ENCODE measurements at places on chromosomes 12 and 14. TPM values are rescaled to one million over a fixed set of nuclear protein-coding genes. Genes with fewer than 3 reads are reported as not detected.
A peak's percentile ranks its signal among the peaks of the same experiment; 100 is the strongest.

The ANG gene
- 1.1 TPM for total RNA-seq

The PRKD1 gene
- total RNA-seq: not detected

The SERPINA9 gene
- not detected for total RNA-seq

The SPTB gene
- total RNA-seq: not detected

DNA sequence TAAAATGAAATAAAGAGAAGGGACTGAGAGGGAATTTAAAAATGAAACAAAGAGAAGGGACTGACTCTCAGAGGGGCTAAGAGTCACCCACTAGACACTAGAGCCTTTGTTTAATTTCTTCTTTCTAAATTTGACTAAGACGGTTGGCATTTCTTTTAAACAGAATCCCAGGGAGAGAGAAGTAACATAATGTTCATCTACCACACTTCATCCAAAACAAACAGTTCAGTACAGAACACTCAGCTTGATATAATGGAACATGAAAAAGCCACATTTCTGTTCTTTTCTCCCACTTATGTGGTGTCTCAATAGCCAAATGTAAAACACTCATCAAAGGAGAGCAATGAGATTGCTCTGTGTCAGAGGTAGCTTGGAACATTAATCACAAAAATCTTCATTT is 10.1 kb upstream of the NT5DC3 start:
- peaks cover 10% of the 10 kb centered on the region for H3K27me3 ChIP-seq
- no peaks in the 10 kb centered on the region for H3K4me1 ChIP-seq
- H3K36me3 ChIP-seq: no peaks in the 10 kb centered on the region

DNA sequence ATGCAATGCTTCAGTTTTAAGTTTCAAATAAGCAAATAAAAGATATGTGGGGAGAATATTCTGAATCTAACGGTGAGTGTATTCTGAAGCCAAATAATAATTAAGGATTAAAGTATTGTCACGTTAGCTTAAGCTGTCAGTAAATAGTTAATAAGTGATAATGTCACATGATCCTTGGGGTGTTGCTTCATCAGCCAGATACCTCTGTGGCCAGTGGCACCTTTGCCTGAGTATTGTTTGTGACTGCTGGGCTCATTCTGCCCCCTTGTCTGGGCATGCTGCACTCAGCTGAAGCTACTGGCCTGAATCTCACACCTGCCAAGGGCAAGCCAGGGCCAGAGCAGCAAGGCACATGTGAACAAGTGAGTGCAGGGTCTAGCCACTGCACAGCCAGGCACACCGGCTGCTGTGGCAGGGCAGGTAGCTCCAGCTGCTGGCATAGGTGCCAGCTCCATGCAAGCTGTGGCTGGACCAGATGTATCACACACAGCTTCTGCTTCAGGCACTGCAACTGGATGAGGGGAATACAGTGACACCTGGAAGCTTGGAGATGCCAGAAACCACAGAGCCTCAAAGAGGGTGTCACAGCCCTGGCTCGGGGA is 739.7 kb downstream of the SLC6A15 start:
- H3K27me3 ChIP-seq: no peaks in the 10 kb centered on the region
- H3K27ac ChIP-seq: no peak overlapping the region
- H3K4me3 ChIP-seq: no peak overlapping the region
- H3K4me1 ChIP-seq: no peaks in the 10 kb centered on the region
- no peak for DNase-seq

The SMIM41 gene
- total RNA-seq: not detected

- DNase-seq: no peak
- no peak overlapping the region for H3K27ac ChIP-seq
- peaks cover 2% of the 10 kb centered on the region for H3K27me3 ChIP-seq
- H3K4me1 ChIP-seq: no peaks in the 10 kb centered on the region
- no peaks in the 10 kb centered on the region for H3K36me3 ChIP-seq
These were observed 23.2 kb upstream of the APOF start for GRCh38 chr12:56385873-56386272.

GRCh38 chr12:4451694-4452093 is 6.1 kb upstream of the FGF6 start:
- H3K36me3 ChIP-seq: peaks cover 2% of the 10 kb centered on the region
- H3K4me1 ChIP-seq: no peaks in the 10 kb centered on the region
- no peak overlapping the region for H3K4me3 ChIP-seq
- H3K27me3 ChIP-seq: peaks cover 16% of the 10 kb centered on the region
- no peak for DNase-seq
- no peak overlapping the region for H3K27ac ChIP-seq

- H3K4me3 ChIP-seq: peak overlapping the region; percentile 99
- no peaks in the 10 kb centered on the region for H3K27me3 ChIP-seq
- peaks cover 50% of the 10 kb centered on the region for H3K36me3 ChIP-seq
- H3K4me1 ChIP-seq: peaks cover 51% of the 10 kb centered on the region
- DNase-seq: no peak
- peak overlapping the region; percentile 99 for H3K27ac ChIP-seq
These were observed 1.2 kb downstream of the KANSL2 start for GRCh38 chr12:48680861-48681260.

- H3K27me3 ChIP-seq: peaks cover 12% of the 10 kb centered on the region
These were observed 83.3 kb upstream of the SLC38A4 start for GRCh38 chr12:46908936-46909635.

GRCh38 chr12:116380108-116380507 is 102.6 kb upstream of the MED13L start:
- peaks cover 8% of the 10 kb centered on the region for H3K4me1 ChIP-seq
- peaks cover 5% of the 10 kb centered on the region for H3K27me3 ChIP-seq
- DNase-seq: no peak
- H3K27ac ChIP-seq: no peak overlapping the region
- no peaks in the 10 kb centered on the region for H3K36me3 ChIP-seq

The PZP gene
- total RNA-seq: not detected

The FSCB gene
- total RNA-seq: not detected

GRCh38 chr14:64114166-64114565 is 180.0 kb downstream of the ESR2 start:
- peaks cover 60% of the 10 kb centered on the region for H3K36me3 ChIP-seq
- H3K4me1 ChIP-seq: peaks cover 6% of the 10 kb centered on the region
- H3K27me3 ChIP-seq: no peaks in the 10 kb centered on the region
- H3K27ac ChIP-seq: peak overlapping the region; percentile 57

The HRK gene
- not detected for total RNA-seq

All from activated CD8-positive, alpha-beta T cell treated with anti-CD3 and anti-CD28 coated beads, Interleukin-2, amount 10 ng/mL, durations not matched to agents 7 days and 5 days (primary cell).